ENCODE measurements at places on chromosomes 7 and 10.
A peak's percentile ranks its signal among the peaks of the same experiment; 100 is the strongest.

DNA sequence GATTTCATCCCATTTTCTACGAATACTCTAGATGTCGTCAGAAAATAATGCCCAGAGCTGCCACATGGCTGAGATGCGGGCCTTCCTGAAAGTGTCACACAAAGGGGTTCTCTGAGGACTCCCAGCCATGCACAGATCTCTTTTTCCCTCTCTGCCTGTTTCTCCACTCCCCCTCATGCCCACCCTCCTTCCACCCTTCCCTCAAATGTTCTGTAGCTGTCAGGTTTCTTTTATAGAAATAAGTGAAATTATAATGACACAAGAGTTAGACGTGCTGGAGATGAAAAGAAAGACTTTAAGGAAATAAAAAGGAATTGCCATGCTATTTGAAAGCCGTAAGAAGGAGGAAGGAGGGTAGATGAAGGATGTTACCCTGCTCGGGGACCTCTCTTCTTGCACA, 819.3 kb upstream of the CELF2 start:
- DNase-seq, result no peak

DNA sequence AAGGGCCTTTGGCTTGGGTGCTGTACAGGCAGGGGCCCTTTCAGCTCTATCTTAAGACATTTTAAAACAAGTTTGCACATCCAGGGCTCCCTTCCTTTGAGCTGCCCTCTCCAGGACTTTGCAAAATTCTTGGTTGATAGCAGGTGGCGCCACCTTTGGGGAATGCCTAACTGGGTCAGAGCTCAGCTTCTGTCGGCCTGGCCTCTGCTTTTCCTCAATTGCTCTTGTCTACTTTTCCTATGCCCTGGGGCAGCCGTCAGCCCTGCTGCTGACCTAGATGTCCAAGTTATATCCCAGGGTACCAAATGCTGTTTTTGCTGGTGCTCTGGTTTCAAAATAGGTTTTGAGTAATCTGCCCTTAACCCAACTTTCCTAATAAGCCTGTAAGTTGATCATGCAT, 65.8 kb downstream of the APBB1IP start:
- no peak for DNase-seq

GRCh38 chr7:27316311-27316710, 73.7 kb downstream of the EVX1 start:
- DNase-seq, result no peak

DNA sequence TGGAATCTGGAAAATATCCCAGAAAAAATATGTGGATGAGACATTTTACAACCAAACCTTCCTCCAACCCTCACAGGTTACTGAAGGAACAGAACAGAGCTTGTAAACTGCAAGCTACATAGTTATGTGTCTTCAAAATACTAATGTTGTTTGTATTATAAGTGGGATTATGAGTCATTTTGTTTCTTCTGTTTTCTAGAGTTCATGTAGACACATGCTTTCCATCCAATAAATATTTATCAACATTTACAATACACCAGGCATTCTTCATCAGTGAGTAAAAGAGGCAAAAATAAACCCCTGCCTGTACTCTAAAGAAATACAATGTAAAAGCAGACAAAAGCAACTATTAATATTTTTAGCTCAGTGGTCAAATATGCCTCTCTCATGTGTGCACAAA, 38.0 kb upstream of the TES start:
- peak; percentile 67 for DNase-seq

DNA sequence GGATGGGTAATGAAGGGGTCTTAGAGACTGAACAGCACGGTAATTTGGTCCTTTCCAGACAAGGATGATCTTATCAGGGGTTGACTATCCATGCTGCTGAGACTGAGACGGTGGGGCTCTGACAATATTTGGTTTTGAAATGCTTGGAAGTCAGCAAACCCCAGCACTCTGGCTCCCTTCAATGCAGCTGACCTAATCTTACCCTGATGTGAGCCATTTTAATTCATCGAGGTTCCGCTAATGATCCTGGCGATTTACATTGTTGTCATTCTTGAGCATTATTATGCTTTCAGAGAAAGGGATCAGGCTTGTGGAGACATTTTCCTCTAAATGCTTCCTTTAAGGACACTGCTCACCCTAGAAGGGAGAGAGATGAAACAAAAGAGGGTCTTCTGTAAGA, 114.6 kb upstream of the BMPER start:
- DNase-seq, result no peak

- DNase-seq, result no peak
These were observed 143.1 kb downstream of the ETV1 start for GRCh38 chr7:13846386-13846785.

GRCh38 chr10:91800182-91800581, 2.0 kb downstream of the TNKS2 start:
- DNase-seq, result no peak

- no peak for DNase-seq
These were observed 19.5 kb downstream of the MYH16 start for GRCh38 chr7:99292127-99292526.

GRCh38 chr7:44183386-44183785, 5.9 kb downstream of the GCK start:
- no peak for DNase-seq

DNA sequence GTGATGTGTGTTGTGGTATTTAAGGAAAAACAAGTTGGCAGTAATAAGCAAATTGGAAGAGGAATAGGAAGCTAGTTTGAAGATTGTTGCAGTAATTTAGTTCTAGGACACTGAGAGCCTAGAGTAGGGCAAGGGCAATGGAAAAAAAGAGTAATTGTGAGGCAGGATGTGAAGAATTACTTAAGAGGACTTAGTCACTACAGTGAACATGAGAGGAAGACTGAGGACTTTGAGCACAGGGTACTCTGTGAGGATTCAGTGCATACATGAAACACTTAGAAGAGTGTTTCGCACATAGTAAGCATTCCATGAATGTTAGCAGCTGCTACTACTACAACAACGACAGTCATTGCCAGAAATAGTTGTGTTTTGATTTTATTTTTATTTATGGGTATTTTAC, 30.9 kb upstream of the DKK1 start:
- no peak for DNase-seq

DNA sequence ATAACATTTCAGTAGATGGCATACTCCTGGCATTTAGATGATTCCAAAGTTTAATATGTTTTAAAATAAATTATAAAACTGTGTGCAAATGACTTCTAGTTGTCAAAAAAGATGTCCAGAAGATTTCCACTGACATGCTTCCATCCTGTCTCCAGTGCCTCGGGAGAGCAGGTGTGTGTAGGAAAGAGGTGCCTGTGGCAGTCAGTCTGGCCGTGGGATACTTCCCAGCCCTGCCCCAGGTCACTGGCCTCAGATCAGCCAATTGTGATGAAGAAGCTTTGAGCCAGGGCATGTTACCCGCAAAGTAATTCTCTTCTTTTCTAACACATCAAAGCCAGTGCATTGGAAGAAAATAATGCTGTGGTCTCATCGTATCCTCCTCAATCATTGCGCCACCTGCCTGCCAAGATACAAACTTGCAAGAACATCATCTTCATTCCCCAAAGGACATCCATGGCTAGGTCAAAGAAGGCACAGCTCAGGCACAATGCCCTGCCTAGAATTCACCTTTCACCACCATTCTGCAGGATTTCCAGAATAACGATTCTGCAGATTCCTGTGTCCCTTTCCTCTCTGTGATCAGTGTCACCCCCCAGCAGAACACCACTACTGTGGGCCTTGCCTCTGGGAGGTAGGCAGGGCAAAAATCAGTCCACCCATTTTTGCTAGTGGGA, 6.3 kb upstream of the KCNMA1 start:
- peak; percentile 65 for DNase-seq

- DNase-seq, result no peak
These were observed 59.2 kb downstream of the CHCHD3 start for GRCh38 chr7:133022661-133023060.

GRCh38 chr7:101104193-101104713, 19.0 kb downstream of the TRIM56 start:
- DNase-seq, result no peak

DNA sequence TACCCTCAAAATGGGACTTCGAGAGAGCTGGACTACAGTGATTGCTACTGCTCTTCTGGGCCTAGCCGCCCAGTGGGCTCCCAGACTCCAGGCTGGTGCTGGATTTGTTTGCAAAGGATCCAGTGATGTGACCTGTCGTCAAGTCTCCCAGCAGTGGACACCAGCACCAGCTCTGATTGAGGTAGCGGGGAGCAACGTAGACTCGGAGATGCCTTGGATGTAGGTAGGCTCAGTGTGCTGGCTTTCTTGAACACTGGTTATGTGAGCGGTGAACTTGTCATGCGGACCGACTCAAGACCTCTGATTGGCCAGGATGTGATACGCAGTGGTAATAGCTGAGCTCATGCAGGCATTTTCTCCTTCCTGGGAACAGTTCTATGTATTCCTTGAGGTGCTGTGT, 19.4 kb downstream of the AKR1C2 start:
- no peak for DNase-seq

GRCh38 chr10:60809157-60809556, 30.9 kb downstream of the CDK1 start:
- peak; percentile 36 for DNase-seq

- no peak for DNase-seq
These were observed 78.2 kb downstream of the CCSER2 start for GRCh38 chr10:84406561-84406960.

GRCh38 chr7:85186083-85186520, 754 bp downstream of the SEMA3D start:
- DNase-seq, result peak; percentile 83

- DNase-seq, result no peak
These were observed 30.1 kb downstream of the CAV1 start for GRCh38 chr7:116554911-116555310.

- DNase-seq, result no peak
These were observed 1.2 kb downstream of the UCN3 start for GRCh38 chr10:5365928-5366327.

DNA sequence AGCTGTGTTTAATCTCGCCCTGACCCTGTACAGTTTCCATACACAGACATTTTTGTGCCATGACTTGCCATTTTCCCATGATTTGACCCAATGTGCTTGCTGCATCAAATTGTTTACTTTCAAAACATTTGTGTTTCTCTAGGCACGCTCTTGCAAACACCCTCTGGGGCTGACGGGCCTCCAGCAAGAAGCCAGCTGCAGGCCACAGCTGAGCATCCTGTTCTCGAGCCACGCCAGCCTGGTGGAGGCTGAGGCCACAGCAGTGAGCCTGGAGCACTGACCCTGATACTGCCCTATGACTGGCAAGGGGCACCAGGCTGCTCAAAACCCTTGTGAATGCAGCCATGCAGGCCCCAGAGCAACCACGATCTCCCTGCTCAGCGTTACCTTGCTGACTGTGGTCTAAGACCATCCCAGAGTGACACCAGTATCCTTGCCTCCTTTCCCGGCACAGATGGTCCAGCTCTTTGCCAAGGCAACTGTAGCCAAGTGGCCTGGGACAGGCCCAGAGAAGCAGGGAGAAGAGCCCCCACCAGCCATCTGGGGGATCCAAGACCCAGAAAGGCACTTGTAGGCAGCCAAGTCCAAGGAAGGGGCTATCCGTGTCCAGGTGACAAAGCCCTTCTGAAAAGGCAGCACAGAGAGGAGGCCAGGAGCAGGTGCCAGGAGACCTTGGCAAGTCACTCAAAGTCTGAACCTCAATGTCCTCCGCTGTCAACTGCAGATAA, 78.5 kb downstream of the OAT start:
- peak; percentile 74 for DNase-seq

- DNase-seq, result no peak
These were observed 732.4 kb downstream of the IPMK start for GRCh38 chr10:57535306-57535705.

DNA sequence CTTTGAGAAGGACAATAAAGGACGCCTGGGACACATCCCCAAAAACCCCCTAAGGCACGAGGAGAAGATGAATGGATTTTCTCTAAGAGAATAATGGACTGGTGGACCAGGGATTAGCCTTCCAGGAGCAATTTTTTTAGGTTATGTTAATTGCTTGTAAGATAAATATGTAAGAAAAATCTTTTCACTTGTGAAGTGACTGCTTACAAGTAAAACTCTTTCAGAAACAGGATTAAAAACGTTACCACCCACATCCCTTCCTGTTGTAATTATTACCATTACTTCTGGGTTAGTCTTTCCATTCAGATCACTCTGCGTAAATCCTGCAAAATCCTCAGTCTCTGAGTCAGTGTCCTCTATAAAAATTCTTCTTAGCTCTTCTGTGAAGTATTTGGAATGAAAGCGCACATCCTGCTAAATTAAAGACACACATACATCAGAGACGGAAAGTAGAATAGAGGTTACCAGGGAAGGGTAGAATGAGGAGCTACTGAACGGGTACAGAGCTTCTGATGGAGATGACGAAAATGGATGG, 34.3 kb downstream of the CDCA7L start:
- DNase-seq, result peak; percentile 10

DNA sequence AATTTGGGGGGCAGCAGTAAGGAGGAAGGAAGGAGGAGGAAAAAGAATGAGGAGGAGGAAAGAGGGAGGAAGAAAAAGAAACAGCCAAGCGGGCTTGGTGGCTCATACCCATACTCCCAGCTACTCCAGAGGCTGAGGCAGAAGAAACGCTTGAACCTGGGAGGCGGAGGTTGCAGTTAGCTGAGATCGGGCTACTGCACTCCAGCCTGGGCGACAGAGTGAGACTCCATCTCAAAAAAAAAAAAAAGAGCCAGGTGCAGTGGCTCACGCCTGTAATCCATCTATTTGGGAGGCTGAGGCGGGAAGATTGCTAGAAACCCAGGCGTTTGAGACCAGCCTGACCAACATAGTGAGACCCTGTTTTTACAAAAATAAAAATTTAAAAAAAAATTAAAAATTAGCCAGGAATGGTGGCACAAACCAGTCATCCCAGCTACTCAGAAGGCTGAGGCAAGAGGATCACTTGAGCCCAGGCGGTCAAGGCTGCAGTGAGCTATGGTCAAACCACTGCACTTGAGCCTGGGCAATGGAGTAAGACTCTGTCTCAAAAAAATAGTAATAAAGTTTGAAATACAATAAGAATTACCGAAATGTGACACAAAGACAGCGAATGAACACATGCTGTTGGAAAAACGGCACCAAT, 14.1 kb upstream of the CRCP start:
- DNase-seq, result no peak

DNA sequence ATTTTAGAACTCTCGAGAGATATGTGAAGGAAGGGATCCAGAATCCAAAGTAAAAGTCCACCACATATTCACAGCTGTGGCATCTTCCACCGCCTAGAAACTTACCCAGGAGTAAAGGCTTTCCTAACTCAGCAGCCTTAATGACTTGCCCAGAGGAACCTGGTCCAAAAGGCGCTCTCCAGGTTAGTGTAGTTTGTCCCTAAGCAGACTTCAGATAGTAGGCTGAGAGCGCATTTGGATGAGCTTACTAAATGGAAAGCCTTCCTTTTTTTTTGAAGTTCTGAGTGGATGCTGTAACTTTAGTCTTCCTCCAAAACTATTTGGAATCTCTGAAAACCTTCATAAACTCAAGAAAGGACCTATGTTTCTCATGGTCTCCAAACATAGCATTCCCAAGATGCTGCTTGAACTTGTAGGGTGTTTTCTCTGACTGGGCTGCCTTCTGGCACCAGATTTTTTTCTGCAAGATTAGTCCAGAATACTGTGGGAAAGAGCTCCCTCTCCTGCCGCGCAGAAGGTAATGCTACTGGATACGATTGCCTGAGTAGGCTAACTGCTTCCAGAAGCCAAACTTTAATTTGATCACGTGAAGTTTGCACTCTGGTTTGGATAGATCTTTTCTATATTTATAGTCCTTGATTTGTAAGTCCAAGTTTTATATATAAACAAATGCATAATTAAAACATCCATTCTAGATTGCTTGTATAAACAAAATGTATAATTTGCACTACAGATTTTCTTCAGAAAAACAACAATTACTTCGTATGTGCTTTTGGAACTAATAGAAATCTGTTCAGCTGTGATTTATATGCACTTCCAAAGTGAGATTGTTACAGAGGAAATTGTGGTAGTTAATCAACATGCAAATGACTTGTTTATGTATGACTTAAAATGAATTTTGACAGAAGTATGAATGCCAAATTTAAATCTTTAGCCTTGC, 19.6 kb upstream of the GPR37 start:
- peak; percentile 42 for DNase-seq

Measured in M059J (cell line).